Stimulated activated CD8-positive, alpha-beta memory T cell treated with anti-CD3 and anti-CD28 coated beads, Interleukin-4, amount 100 ng/mL, for 1 hour (primary cell): ENCODE measurements at places on chromosomes 11 and 22.

DNA sequence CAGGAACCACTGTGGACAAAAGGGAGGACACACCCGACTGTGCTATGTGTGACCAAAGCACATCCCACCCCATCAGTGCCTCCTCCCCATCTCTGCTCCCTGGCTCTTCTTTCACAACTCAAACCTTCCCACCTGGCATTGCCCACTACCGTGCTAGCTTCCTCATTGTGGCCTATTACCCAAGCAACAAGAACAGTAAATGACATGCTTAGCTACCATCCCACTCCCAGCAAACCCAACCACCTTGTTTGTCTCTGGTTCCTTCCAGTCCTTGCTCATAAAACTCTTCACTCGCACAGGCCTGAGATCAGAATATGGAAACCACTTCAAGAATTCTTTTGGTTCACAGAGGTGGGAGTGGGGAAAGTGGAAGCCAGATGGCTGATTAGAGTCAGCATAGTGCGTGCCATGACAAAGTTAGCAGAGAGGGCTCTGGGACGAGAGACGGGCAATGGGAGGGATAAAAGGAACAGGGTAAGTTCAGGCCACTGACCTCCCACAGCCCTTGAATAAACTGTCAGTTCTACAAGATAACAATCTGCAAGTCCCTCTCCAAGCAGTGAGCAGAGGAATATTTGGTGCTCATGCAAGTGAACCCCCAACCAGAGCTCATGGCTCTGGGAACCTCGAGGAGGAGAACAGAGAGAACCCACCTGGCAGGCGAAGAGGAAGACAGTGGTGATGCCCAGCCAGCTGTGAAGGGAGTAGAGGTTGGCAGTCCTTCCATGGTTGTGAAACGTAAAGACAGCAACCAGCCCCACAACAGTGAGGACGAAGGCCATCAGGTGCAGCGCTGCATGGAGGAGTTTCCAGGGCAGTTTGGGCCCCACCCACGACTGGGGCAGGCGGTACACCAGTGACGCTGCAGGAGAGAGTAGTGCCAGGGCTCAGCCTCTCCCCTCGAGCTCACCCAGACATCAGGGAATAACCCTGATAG lies 8.3 kb downstream of the CYB561A3 start:
- no peak for DNase-seq

DNA sequence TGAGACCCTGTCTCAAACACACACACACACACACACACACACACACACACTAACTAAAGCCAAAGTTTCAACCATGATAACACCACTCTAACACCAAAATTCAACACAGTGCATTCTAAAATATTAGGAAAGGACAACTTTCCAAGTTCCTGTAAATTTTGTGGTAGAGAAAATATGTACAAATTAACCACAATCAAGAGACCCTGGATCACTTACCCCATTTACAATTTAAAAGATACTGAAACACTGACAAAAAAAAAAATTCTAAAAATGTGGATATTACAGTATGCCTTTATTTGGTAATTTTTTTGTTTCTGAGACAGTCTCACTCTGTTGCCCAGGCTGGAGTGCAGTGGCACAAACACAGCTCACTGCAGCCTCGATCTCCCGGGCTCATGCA lies 9.7 kb downstream of the MRTFA start:
- no peak for DNase-seq

GRCh38 chr22:18971321-18971751 lies 35.2 kb upstream of the PRODH start:
- no peak for DNase-seq

DNA sequence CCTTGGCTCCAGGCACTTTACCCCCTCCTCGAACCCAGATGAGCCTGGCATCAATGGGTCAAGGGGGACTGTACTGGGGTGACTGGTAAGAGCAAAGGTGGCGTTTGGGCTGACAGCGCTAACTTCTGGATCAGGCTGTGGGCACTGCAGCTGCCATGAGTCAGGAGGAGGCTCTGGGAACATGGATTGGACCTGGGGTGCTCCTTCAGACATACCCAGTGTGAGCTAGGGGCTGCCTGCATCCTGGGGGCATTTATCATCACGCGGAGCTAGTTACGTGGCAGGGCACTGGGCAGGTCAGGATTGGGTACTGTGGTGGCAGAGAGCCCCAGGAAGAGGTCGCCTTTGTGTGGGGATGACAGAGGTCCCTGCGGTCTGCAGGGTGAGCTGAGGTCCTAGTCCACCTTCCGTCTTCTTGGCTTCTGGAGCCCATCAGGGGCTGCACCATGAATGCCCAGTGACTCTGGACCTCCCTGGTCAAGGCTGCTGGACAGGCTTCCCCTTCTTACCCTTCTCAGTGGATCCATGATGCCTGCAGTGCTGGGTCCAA lies 13.1 kb downstream of the GRIK4 start:
- no peak for DNase-seq

GRCh38 chr11:66286699-66287098 lies 2.2 kb downstream of the YIF1A start:
- no peak for DNase-seq

GRCh38 chr11:10699072-10699471 lies 5.5 kb upstream of the IRAG1 start:
- no peak for DNase-seq

- no peak for DNase-seq
These were observed 667 bp downstream of the RAB6A start for GRCh38 chr11:73760135-73760678.

GRCh38 chr22:27149921-27150543 lies 492.6 kb downstream of the MIAT start:
- no peak for DNase-seq

DNA sequence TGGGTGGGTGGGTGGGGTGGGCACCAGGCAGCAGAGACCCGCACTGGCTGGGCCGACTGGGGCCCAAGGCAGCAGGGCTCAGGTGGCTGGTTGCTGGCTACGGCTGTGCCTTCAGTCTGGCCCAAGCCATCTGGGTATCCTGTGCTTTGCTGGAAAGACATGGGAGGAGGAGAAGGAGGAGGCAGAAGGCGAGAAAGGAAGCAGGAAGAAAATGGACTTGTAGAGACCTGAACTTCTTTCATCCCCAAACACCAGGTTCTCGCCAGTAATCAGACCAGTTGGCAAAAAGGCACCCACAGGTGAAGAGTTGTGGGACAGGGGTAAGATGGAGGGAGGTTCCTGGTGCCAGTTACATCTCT lies 78.8 kb downstream of the IGLL1 start:
- DNase-seq = no peak

DNA sequence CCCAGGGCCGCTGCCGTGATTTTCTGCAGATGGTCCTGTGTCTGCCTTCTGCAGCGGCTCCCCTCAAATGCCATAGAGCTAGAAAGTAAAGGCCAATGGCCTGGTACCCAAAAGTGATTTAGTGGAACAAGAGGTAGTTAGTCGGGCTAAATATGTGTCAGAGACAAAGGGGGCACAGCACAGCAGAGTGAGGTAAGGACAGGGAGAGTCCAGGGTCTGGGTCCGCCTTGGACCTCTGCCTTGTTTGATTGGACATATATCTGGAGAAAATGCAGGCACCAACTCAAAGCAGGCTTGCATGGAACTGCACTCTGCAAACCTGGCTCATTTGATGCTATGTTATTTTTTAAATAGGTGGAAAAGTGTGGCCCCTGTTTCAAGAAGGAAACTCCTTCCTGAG lies 249.6 kb upstream of the B3GAT1 start:
- no peak for DNase-seq

GRCh38 chr11:108914211-108914610 lies 249.3 kb downstream of the DDX10 start:
- no peak for DNase-seq

GRCh38 chr11:58616594-58616993 lies 5.9 kb upstream of the CNTF start:
- DNase-seq = no peak

- no peak for DNase-seq
These were observed 945 bp downstream of the ROBO3 start for GRCh38 chr11:124865902-124866851.

DNA sequence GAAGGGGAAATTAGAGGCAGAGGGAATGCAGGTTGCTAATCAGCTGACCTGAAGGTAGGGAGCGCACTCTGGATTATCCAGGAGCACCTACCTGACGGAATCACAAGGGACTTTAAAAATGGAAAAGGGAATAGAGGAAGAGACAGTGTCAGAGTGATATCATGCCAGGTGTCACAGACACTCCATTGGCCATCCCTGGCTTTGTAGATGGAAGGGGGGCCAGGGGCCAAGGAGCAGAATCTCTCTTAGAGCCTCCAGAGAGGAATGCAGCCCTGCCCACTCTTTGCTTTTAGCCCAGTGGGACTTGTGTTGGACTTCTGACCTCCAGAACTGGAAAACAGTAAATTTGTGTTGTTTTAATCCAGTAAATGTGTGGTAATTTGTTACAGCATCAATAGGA lies 37.9 kb downstream of the DKK3 start:
- no peak for DNase-seq

DNA sequence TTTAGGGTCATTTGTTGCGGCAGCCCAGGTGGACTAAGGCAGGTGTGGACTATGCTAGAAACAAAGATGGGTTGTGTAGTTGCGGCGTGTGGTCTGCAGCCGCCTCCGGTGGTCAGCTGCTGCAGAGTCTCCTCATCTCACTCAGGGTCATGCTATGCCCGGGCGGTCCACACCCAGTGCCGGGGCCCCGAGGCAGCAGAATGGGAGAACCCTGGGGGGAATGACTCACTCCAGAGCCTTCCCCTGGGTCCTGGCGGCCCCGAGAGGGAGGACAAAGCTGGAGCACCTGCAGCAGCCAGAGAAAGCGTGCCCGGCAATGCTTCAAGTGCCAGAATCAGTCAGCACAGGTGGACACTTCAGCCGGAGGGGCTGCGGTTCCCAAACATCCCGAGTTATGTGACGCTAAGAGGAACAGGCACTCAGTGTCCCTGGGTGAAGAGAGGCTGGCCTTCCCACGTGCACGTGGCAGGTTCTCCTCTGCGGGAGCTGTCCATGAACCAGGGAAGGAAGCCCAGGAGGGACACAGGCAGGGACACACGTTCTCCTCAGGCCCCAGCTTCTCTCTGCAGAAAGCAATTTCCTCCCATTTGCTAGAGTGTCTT lies 289.6 kb upstream of the B3GAT1 start:
- no peak for DNase-seq

GRCh38 chr11:1644601-1645356 lies 15.2 kb downstream of the KRTAP5-5 start:
- no peak for DNase-seq
